ENCODE measurements at places on chromosomes 4 and X.

- no peak for DNase-seq
These were observed 254.4 kb downstream of the NPFFR2 start for GRCh38 chr4:72286185-72286584.

- no peak for DNase-seq
These were observed 8.3 kb downstream of the PPID start for GRCh38 chr4:158714937-158715336.

GRCh38 chr4:105474099-105474518 lies 247 bp upstream of the PPA2 start:
- DNase-seq = peak; percentile 88

- DNase-seq = no peak
These were observed 1.0 kb upstream of the SFRP2 start for GRCh38 chr4:153789741-153790499.

DNA sequence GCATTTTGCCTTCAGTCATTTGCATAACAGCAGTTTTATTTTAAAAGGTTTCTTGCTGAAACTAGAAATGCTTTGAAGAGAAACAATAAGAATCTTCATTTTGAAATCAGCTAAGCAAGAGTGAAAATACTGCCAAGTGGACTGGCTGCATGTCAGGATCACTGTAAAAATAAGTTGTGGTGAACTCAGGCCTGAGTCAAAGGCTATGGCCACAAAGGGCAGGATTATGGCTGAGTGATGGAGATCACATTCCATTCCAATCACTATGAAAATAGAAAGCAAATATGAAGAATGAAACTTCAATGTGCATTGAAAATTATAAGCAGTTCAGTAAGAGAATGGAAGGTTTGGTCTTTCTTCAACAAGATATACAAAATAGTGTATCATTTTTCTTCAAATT lies 224.5 kb downstream of the PCDH18 start:
- no peak for DNase-seq

GRCh38 chrX:18354369-18355223 lies at the start of gene SCML2:
SCML2 (minus strand) TSS chrX:18354688; CDS start chrX:18334071, 20,617 bp downstream.
- peak; percentile 54 for DNase-seq

- DNase-seq = peak; percentile 17
These were observed 19.3 kb downstream of the ZFX start for GRCh38 chrX:24168807-24169206.

GRCh38 chrX:13223868-13224567 lies 95.8 kb downstream of the ATXN3L start:
- no peak for DNase-seq

DNA sequence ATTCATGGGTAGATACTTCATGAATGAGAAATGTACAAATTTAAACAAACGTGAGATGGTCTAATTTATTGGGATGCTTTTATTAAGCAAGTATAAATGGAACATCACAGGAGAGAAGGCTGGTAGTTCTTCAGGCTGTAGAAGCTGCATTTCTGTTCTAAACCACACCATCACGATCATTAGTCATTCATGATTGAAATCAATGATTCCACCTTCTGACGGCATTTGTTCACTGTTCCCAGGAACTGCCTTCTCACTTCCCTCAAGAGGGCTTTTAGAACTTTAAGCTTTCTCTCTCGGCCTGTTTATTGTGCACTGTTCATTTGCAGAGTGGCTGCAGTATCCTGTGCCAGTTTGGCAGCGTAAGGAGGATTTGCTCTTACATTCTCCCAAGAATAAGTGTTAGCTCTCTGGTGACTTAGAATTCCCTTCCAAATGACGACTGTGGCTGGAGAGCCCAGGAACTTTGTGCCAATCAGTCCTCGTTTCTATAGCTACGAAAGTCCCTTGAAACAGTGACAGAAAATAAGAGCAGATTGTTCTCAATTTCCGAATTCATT lies 54.7 kb downstream of the MFAP3L start:
- DNase-seq = no peak

GRCh38 chr4:15340902-15341732 lies 86.7 kb upstream of the C1QTNF7 start:
- no peak for DNase-seq

GRCh38 chr4:174764105-174764729 lies 64.8 kb downstream of the GLRA3 start:
- no peak for DNase-seq

DNA sequence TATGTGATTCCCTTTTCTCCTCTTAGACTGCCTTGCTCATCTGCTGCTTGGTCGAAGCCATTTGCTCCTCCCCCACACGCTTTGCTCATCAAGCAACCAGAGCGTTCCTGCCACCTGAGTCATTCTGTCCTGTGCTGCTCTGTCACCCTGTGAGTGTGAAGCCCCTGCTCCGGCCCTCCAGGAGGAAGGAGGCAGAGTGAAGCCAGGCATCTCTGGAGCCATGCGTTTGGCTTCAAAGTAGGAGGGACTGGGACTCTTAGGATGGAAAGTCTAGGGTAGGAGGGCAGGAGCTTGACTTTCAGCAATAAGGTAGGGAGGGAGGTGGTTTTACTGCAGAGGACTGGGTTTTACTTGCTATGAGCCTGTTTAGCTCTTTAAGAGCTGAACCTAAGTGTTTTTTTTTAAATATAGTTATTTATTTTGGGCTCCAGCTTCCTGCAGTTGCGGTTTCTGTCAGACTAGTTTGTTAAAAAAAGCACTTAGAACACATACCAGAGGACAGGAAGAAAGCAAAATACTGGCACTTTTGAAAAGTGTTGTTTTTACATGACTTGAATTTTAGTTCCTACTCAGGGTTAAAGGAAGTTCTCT lies 63.6 kb downstream of the SPINK2 start:
- peak; percentile 87 for DNase-seq

DNA sequence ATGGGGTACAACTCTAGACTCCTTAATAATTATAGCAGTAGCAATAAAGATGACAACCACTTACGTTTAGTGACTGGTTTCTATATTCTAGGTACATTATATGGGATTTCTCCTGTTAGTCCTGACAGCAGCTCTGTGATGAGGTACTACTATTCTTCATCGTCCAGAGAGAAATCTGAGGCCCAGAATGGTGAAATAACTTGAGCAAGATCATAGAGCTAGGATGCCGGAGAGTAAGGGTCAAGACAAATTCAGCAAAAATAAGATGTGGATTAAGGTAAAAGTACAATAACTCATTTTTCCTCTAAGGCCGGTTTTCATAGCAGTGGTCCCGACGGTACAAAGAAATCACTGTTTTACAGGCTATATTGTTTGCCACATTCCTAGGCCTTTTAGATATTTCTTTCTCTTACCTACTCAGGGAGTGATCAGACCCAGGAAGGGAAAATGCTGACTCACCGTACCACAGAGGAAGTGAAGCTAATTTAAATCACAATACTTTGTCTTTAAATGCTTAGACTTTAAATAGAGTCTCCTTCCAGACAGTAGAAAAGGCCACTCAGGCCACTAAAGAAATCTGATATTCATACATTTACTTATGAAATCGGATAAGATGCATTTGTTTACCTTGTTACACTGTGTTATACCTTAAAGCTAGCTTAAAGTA lies 2023.0 kb upstream of the AGA start:
- no peak for DNase-seq

GRCh38 chr4:33831442-33832066 lies 2412.8 kb downstream of the ARAP2 start:
- DNase-seq = no peak

DNA sequence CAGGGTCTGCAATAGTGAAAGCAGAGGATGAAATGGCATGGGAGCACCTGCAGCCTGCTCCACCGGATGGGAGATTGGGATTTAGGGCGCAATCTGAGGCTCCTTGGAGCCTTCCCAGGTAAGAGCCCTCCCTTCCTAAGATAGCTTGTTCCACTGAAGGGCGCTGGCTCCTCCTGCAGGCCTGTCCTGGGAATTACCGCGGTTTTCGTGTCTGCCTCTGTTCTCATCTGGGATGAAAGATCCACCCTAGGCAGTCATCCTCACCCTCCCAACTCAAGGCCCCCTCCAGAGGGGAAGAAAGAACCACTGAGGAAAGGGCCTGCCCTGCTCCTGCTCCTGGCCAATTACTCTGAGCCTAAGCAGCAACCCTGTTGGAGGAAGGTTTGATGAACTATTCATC lies 547.5 kb downstream of the SMARCA1 start:
- peak; percentile 38 for DNase-seq

GRCh38 chr4:73080789-73081188 lies 11.3 kb upstream of the COX18 start:
- no peak for DNase-seq

DNA sequence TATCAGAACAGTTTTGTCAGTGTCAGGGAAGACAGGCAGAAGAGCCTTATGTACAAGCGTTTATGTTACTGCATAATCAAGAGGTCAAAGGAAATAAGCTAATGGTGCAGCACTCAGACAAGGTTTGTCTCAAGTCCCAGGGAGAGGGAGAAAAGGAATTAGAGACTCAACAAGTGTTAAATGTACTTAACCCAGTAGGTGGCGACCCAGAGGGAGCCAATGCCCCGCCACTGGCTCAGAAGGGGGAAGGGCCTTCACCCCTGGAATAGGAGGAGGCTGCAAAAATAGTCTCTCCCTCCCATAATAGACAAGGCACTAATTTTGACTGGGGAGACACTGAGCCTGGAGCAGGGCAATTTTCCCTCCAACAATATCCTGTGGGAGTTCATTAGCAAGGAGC lies 14.1 kb upstream of the PAPSS1 start:
- DNase-seq = peak; percentile 32

GRCh38 chr4:118587946-118588345 lies 97.2 kb upstream of the METTL14 start:
- no peak for DNase-seq

GRCh38 chrX:11890836-11891514 lies 132.9 kb downstream of the MSL3 start:
- DNase-seq = no peak

DNA sequence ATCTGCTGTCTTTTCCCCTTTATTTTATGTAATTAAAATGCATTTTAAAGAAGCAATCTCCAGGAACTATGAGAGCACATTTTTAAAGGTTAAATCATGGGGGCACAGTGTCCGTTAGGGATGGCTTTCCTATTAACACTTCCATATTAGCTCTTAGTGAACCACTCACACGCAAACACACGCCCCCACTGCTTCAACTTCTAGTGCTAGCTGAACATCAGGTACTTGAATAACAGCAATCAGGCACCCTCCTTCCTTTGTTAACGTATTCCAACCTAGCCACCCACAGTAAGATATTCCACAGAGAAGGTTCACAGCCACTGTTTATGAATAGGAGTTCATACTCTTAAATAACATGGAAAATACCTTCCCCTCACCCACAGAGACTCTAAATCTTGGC lies 9.3 kb downstream of the TMEM255A start:
- no peak for DNase-seq

- no peak for DNase-seq
These were observed 742.3 kb upstream of the POU3F4 start for GRCh38 chrX:82765811-82766210.

- DNase-seq = no peak
These were observed 78.3 kb upstream of the EGFL6 start for GRCh38 chrX:13491061-13491460.

DNA sequence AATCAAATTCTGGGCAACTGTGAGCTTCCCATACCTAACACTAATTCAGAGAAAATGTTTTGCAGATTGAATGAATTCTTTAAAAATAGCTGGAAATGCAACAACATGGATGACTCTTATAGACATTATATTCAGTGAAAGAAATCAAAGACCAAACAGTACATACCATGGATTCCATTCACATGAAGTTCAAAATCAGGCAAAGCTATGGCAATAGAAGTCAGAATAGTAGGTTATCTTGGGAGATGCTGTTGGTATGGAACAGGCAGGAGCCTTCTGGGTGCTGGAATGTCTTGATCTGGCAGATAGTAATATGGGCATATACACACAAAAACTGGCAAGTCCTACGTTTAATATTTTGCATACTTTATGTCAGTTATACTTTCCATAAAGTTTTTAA lies 25.5 kb upstream of the CBLL2 start:
- DNase-seq = no peak

DNA sequence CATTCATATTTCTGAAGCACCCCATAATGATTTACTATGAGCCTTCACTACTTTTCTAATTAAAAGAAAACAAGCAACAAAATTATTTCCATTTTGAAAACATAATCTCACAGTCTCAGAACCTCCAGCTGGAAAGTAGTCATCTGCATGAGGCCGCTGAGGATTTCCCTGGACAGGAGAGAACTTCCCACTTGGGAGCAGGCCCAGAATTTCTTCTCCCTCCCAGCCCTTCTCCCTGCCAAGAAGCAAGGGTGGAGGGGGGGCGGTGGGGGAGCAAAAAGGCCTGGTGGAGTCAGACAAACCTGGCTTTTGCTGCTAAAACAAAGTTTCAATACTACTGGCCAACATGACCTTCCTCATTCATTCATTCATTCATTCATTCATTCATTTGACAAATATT lies 167.3 kb downstream of the PJA1 start:
- no peak for DNase-seq

GRCh38 chr4:79598801-79599200 lies 190.8 kb upstream of the GK2 start:
- no peak for DNase-seq

GRCh38 chrX:145524931-145525330 lies 277.6 kb downstream of the SPANXN1 start:
- no peak for DNase-seq

DNA sequence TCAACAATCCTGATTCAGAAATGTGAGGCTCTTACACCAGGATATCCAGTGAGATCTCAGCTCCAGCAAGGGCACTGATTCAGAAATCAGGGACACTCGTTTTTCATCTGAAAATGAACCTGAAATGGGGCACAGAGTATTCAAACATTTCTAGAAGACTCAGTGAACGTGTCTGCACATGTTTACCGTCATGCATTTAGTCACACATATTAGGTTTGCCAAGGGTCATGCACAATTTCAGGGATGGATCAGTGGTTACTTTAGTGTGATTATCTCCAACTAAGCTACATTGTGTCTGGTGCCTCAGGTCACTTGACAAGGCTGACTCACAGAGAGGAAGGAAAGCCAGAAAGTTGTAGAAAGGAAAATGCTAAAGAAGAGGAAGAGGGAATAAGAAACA lies 33.6 kb upstream of the SPANXN2 start:
- no peak for DNase-seq

GRCh38 chr4:158581161-158581560 lies 59.5 kb downstream of the RXFP1 start:
- no peak for DNase-seq

DNA sequence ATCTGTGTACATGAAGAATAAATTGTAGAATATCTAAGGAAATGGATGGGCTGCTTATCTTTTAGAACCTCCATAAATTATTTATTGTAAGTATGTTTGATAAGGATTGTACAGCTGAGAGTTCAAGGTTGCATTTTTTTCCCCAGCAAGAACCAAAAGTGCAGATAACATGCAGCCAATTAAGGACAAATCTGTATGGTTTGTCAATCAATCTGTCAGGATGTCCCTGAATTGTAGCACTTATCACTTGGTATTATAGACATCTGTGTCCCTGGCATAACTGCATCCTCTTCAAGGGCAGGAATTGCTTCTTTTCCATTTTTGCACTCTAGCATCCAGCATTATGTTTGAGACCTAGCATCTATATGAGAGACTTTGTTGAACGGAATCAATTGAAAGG lies 95.4 kb upstream of the IGFBP7 start:
- DNase-seq = no peak

- DNase-seq = peak; percentile 51
These were observed 805 bp downstream of the ATP8A1 start for GRCh38 chr4:42655921-42656678.

GRCh38 chr4:21092531-21092930 lies 392.3 kb downstream of the PACRGL start:
- no peak for DNase-seq

- no peak for DNase-seq
These were observed 16.7 kb upstream of the EXOSC9 start for GRCh38 chr4:121784401-121784800.

GRCh38 chrX:113929004-113929403 lies 654.9 kb upstream of the HTR2C start:
- no peak for DNase-seq

- DNase-seq = no peak
These were observed 2.6 kb upstream of the GPC3 start for GRCh38 chrX:133988010-133988409.
